NCI-H345 (cell line): ENCODE measurements at places on chromosomes 1 and 21.

GRCh38 chr1:26833432-26834405 lies 7.2 kb downstream of the ZDHHC18 start:
- no peak for DNase-seq

GRCh38 chr21:40832316-40832715 lies 14.6 kb downstream of the DSCAM start:
- DNase-seq, result no peak

GRCh38 chr1:30383221-30383711 lies 340.1 kb downstream of the MATN1 start:
- no peak for DNase-seq

- DNase-seq, result peak; percentile 25
Measured at GRCh38 chr1:107535091-107535490, 394.3 kb downstream of the NTNG1 start.

DNA sequence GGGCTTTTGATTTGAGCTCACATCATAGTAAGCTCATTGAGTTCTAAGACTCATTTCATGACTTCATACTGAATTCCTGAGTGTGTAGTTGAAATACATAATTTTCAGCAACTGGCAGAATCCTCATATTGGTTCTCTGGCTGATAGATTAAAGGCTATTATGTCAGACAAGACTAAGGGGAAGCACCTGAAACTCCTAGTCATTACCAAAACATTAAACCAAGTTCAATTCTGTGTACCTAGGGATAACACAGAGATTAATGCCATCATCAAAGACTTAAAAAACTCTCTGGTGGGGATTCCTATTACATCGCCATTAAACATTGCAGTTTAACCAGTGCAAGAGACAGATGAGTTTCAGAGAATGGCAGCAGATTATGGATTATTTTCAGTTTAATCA lies 339.1 kb downstream of the PTPRC start:
- DNase-seq, result no peak

DNA sequence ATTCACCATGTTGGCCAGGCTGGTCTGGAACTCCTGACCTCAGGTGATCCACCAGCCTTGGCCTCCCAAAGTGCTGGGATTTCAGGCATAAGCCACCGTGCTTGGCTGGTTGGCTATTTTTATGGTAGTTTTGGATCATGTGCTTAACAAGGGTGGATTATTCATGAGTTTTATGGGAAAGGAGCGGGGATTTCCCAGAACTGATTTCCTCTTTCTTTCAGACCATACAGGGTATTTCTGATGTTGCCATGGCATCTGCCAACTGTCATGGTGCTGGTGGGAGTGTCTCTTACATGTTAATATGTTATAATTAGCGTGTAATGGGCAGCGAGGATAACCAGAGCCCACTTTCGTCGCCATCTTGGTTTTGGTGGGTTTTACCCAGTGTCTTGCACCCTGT lies 3.2 kb downstream of the TRPM2 start:
- no peak for DNase-seq

GRCh38 chr1:216626394-216627067 lies 96.7 kb downstream of the ESRRG start:
- no peak for DNase-seq

- DNase-seq, result no peak
Measured at GRCh38 chr21:33238565-33239255, 9.0 kb downstream of the IFNAR2 start.

- peak; percentile 81 for DNase-seq
Measured at GRCh38 chr1:17439250-17440073, at the start of gene RCC2. Gene RCC2 (minus strand): TSS chr1:17439677. CDS start chr1:17438514, 1,163 bp downstream.
